ENCODE measurements at places on chromosomes 3 and 15.

GRCh38 chr15:62588938-62589670, 424.0 kb upstream of the C2CD4B start:
- no peak for DNase-seq

DNA sequence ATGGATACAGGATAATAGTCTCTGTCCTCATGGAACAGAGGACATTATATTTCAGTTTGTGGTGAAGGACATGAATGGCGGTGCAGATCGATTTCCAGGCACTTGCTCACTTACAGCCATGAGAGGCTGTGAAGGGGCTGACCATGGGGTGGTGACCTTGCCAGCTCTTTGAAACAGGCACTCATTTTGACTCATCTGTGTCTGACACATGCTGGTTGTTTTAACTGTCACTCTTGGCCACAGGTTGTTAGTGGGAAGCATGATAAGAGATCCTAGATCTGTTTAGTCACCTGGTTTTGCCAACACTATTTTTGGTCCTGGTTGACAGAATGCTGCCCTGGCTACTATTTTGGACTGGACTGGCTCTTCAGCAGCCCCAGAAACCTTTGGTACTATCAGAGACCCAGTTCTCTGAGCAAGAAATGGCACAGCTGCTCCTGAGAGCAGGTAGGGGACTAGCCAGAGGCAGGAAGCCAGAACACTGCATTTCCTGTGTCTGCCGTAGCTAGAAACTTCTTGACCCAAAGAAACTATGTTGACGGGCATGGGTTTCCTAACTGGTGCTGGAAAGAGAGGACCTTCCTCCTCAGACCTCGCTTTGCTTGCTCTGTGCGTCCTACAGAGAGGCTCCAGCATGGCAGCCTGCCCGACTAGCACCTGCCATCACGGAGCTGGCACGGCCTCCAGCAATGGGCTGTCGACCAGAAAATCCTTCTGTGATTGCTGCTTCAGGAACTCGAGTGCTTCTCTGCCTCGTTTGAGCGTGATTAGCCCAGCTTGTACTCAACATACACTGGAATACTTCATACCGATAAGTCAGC, 6.3 kb downstream of the PXYLP1 start:
- DNase-seq: no peak

GRCh38 chr3:157317895-157318294, 118.8 kb upstream of the PTX3 start:
- DNase-seq: no peak

DNA sequence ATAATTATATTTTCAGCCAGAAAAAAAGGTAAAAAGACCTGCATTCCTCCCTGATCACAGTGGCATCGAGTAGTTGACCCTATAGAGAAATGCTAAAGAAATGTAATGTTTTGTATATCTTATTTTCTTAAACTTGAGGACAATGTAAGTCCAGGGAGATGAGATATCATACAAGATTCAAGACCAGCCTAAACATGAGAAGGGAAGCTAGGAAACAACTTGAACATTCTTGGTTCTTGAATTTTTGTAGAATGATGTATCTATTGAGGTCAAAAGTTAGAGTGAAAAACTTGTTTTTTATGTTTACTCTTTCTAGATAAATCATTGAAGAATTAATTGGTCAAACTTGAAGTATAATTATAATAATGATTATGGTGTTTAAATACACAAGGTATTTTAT, 497.7 kb upstream of the TBL1XR1 start:
- DNase-seq: no peak
